CD8-positive, alpha-beta memory T cell (primary cell): ENCODE measurements at places on chromosomes 1 and 21.

DNA sequence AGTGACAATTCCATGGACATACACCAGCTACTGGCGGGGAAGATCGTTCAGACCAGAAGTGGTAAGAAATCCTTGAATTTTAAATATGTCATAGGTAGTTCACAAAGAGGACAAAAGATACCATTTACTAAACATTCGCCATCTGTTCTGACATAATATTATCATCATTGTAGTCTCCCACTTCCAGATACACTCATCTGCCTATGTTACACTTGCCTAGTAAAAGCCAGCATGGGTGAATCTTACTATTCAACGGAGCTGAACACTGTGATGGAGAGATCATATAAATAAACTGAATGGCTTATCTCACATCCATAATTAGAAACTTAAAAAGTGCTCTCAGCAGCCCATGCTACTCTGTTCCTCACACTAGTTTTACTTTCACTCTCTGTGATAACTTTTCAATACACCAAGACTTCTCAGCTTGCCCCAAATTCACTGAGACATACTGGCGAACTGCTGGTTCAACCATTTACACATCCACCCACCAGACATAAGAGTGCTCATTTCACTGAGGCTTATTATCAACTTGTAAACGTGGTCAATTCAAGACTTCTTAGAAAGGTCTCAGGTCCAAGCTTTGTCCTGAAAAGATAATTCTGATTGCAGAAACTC lies 463 bp upstream of the PRRC2C start:
- DNase-seq = no peak

DNA sequence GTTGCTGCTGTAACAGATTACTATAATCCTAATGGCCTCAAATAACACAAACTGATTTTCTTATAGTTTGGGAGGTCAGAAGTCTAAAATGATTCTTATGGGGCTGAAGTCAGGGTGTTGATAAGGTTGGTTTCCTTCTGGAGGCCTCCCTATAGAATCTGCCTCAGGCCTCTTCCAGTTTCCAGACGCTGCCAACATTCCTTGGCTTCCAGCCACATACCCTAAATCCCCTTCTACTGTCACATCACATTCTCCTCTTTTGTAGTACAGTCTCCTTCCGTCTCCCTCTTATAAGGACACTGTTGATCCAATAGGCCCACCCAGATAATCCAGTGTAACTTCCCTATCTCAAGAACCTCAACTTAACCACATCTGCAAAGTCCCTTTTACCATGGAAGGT lies 145.3 kb upstream of the NCAM2 start:
- no peak for DNase-seq

- no peak for DNase-seq
These were observed 165.5 kb upstream of the DUSP10 start for GRCh38 chr1:221907166-221907932.

GRCh38 chr21:41501919-41502318 lies 6.0 kb downstream of the TMPRSS2 start:
- DNase-seq = no peak

DNA sequence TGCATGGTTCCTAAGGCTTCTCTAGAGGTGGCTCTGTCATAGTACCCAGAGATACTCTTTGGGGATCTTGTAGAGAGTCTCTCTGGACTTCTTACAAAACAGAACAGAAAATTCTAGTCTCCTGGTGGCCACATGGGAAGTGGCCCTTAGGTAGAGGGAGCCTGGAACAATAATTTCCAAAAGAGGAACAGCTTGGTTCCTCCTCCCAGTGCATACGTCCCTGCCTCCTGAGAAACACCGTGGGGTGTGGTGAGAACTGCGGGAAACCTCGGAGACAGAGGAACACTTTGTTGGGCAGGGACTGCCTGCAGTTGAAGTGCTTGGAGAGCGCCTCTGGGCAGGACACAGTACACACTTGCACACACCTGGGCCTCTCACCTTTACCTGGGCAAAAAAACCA lies 38.8 kb upstream of the EPHA8 start:
- DNase-seq = no peak

DNA sequence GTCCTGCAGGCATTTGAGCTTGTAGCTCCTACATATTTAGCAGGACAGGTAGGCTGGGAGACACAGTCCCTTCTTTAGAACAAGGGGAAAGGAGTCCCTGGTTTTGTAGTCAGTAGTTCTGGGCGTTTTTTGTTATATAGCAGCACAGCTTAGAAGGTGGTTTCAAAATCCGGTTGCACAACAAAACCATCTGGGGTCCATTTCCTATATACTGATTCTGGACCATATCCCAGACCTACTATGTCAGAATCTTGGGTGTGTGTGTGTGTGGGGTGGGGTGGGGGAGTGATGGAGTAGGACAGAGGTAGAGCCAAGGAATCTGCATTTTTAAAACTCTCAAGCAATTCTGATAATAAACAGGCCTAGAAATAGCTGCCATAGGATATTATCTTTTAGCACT lies 21.6 kb downstream of the METTL13 start:
- no peak for DNase-seq

DNA sequence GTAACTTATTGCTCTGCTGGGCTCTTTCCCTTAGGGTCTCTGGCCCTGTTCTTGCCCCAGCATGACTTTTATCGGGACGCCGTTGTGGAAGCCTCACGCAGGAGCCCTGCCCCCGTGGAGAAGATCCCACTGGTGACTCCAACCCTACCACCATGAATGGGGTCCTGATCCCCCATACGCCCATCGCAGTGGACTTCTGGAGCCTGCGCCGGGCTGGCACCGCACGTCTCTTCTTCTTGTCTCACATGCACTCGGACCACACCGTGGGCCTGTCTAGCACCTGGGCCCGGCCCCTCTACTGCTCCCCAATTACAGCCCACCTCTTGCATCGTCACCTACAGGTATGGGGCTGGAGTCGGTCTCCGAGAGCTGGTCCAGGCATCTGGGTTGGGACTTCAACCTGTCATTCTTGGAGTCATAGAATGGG lies 322 bp downstream of the DCLRE1B start:
- no peak for DNase-seq

DNA sequence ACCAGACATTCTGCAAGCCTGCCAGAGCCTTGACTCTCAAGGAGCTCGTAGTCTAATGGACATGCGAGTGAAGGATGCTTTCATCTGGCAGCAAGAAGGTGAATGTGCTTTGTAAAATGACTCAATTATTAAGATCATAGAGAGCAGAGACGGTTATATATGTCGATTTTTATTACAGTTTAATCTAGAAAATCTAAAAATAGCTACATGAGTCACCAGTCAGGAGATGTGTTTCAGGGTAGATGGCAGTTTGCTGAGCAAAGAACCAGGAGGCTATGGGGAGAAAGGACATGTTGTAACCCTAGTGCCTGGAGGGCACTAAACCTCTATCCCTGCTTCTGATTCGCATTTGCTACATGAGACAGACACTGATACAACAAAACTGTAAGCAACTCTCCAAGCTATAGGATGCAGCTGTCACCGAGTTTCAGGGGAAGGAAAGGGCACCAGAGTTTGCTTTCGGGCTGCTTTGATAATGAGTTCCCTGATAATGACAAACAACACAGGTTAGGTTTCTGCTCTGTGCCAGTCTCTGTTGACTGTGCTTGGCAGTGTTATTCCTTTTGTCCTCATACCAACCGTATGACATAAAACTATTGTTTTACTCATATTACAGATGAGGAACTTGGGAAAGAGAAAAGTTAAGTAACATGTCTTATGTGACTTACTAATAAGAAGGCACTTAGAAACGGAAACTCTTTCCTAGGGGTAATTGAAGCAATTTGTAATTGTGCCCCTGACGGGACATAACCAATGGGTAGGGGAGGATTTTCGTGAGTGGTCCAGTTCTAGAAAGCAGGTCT lies 43.2 kb downstream of the C1orf198 start:
- no peak for DNase-seq

DNA sequence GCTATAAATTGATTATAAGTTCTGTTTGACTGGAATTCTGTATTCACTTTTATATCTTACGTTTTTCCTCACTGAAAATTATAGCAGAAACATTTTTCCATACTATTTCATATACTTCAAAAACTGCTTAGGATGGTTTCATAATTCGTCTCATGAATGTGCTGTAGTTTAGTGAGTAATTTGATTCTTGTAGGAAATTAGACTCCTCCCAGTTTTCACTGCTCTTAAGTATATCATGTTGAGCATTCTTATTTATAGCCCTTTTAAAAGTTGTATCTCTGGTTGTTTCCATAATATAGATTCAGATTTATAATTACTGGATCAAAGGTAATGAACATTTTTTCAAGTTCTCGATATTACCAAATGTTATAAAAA lies 250.6 kb downstream of the FMN2 start:
- no peak for DNase-seq

DNA sequence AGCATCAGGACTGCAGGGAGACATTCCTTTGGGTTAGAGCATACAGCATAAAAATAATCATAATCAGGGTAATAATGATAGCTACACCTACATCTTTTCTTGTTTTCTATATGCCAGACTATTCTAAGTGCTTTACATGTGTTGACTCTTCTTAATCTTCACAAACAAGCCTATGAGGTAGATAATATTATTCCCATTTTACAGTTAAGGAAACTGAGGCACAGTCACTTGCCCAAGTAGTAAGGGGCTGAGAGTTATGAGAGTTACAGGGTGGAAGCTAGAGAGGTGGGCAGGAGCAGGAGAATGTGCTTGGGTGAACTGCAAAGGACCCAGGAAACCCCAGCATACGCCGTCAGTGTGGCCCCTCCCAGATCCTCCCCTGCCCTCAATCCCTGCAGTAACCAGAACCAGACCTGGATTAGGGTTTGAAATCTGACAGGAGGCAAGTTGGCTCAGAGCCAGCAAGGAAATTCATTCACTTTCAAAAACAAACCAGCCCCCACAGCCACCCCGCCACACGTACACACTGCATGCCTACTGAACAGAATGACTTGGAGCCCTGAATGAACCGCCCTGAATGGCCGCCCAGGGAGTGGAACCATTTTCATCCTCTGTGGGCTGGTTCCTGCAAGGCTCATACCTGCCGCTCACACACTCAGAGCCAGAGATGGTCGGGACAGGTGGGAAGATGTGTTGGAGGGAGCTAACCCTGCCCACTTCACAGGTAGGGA lies 126.1 kb downstream of the TRABD2B start:
- no peak for DNase-seq

- no peak for DNase-seq
These were observed 43.4 kb downstream of the AHDC1 start for GRCh38 chr1:27560268-27561123.

DNA sequence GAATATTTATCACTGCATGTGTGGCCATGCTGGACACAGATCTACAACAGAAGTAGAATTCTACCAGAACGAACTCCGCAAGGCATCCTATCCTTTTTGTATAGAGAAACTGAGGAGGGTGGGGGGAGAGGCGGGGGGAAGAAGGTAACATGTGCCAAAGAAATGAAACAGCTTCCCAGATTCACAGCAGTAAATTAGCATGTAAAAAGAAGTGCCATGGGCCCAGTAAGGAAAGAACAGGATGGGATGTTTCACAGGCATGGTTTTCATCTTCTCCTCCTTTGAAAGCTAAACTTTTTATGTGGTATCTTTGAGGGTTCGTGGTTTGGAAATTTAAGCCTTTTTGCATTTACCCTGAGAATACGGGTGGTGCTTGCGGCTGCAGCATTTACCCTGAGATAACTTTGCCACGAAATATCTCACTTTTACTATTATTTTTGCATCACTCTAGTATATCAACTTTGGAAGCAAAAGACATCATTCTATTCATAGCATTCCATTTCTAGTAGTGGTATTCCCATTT lies 168.9 kb downstream of the TPR start:
- DNase-seq = no peak

DNA sequence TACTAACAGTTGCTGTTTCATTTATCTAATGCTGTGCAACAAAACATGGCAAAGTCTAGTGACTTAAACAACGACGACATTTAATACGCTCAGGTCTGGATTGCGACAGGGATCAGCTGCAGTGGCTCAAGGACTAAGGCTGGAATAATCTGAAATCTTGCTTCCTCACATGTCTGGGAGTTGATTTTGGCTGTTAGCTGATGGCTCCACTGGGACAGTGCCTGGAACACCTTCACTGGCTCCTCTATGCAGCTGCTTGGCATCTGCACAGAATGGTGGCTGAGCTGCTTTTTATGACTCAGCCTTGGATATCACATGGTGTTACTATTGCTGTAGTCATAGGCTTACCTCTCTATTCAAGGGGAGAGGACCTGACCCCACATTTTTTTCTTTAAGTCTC lies 24.0 kb upstream of the BTG3 start:
- no peak for DNase-seq

GRCh38 chr1:226995365-226996332 lies 55.6 kb downstream of the COQ8A start:
- DNase-seq = no peak

DNA sequence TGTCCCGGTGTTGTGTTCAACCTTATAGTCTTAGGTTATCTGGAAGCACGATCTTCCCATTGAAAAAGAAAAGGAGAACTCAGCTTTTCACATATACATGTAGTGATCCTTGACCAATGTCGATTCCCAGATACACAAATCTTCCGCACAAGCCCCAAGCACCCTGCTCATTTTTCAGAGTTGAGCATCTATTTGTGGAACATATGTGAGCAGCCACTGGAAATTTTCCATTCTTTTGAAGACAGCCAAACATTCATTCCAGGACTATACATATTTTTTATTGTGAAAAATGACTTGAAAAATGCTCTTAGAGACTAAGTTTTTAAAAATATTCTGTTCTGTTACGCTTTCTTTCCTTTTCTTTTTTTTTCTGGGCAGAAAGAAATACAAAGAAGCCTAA lies 371.9 kb downstream of the RGS7 start:
- DNase-seq = no peak

- no peak for DNase-seq
These were observed 564.2 kb downstream of the SMYD3 start for GRCh38 chr1:245942856-245943255.

DNA sequence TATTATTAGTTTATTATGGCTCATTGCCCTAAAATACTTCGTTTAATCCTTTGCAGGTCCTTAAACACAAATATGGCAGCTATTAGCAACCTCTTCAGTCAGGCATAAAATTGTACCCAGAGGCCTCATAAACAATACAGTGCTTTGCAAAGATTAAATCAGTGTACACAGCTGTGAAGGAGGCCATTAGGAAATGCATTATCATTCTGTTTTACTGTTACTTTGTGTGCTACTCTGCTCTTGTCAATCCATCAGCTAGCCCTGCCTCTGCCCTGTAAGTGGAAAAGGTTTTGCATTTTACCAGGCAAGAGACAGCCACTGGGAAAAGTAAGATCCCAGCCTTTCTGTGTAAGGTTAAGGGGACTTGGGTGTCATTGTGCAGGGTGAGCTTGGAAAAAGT lies 415.7 kb upstream of the DAB1 start:
- no peak for DNase-seq

DNA sequence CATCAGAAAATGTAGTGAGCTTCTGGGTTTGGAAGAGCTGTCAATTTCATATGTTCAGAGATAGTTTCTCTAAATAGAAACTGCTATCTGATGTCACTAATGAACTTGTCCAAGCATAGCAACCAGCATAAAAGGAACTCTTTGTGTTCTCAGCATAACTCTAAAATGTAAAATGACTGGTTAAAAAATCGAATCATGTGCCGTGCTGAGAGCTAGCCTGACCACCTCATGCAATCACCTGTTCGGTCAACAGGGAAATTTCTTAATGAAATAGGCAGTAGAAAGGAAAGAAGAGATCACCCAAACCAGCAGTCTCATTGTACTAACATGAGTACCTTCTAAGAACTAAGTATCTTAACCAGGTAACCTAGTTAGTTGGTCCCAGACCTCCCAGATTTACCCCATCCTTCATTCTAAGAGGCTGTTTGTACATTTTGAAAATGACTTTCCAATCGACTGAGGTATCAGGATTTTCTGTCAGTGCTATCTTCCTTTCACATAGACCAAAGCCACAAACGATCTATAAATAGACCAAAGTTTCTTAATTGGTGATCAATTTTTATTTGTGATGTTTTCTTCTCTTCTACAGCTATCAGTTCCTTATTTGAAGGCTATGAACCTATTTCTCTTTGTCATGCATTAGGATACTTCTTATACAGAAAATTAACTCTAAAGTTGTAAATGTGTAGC lies 147.3 kb downstream of the TLR5 start:
- no peak for DNase-seq
